NCI-H1092 treated with DMSO at 0.1 percent for 48 hours (cell line): ENCODE measurements at places on chromosomes 7 and 10.
A peak's percentile ranks its signal among the peaks of the same experiment; 100 is the strongest.

DNA sequence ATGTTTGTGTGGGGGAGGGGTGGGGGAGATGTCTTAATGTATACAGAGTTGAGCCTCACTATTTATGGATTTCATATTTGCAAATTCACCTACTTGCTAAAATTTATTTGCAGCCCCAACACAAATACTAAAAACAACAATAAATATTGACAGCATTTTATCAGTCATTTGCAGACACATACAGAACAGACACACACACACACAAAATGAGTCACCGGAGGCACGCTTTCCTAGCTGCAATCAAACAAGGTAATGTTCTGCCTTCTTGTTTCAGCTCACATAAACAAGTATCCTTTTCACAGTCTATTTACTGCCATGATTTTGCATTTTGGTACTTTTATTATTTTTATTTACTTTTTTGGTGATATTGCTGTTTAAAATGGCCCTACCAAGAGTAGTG, 88.5 kb downstream of the IPMK start:
- DNase-seq = no peak

DNA sequence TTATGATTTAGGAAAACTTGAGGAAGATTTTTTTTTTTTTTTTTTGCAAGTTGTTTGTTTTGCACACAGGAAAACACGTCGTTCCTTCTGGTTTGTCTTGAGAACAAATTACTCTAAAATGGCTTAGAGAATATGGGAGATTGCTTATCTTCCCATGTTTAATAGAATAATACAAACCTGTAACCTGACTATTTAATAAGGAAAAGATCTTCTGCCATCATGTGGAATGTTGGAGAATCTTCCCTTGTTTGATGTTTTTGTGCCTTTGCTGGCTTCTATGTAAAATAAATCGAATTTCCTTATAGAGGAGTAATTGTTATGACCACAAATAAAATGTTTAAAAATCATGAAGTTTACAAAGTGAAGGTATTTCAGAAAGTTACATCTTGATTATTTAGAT, 818.8 kb downstream of the GATA3 start:
- no peak for DNase-seq

DNA sequence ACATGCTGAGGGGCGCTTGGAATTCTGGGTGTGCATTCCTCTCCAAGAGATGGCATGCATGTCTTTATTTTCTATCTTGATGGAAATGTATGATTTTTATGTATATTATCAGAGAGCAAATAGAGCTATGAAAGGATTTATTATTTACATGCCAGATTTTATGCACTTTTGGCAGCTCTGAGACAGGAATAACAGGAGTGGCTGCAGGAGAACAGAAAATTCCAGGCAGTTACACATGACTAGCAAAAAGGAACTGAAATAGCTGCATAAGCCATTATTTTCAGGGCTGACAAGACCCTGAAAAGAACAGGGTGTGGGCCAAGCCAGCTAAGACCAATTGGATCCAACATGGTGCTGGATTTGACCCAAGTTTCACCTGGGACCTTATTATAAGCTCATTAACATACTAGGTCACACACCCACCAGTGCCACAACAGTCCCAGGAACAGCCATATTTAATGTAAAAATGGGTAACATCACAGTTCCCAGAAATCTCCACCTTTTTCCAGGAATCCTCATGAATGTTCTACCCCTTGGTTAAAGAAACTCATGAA, 43.2 kb upstream of the ACSL5 start:
- DNase-seq = no peak

- DNase-seq = no peak
Observed at GRCh38 chr7:46847126-46847525, 734.8 kb downstream of the TNS3 start.

GRCh38 chr7:64916-65341, 127.4 kb upstream of the FAM20C start:
- no peak for DNase-seq

GRCh38 chr10:96337106-96337505, 21.7 kb downstream of the OPALIN start:
- no peak for DNase-seq

- DNase-seq = no peak
Observed at GRCh38 chr10:113713640-113713982, 33.9 kb downstream of the CASP7 start.

DNA sequence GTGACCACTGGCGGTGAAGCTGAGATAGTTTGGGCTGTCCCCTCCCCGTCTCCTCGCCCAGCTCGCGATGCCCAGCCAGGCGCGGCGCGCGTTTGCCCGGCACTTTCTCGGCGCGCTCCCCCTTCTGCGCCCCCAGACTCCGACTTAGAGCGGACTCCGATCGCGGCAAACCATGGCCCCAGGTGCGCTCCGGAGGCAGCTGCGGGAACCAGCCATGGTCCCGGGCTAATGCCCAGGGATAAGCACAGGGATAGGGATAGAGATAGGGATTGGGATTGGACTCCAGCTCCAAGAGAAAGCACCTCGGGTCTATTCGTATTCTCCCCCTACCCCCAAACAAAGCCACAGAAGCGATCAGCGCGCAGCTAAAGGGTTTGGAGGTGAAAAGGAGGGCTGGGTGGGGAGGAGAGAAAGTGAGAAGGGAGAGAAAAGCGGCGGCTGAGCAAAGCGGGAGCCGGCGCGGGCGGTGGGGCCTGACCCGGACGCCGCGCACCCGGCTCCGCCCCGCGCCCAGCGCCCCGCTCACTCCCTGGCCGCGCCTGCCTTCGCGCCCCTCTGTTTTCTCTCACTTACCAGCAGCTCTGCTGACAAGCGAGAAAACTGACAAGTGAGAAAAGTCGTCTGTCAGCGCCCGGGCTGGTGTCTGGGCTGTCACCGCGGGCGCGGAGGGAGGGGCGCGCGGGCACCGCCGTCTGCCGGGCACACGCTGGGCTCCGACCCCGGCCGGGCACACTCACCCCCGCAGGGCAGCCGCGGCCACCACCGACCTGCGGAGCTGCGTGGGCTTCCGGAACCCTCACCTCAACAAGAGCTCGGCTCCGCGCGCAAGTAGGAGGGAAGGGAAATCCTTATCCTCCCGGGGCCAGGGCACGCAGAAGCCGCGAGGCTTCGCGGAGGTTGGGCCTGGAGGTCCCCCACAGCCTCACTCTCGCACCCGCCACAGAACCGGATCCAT, at the start of gene PDE1C:
PDE1C (minus strand) TSS at position 2 of the 955 bp plus-strand sequence.
- peak; percentile 61 for DNase-seq

DNA sequence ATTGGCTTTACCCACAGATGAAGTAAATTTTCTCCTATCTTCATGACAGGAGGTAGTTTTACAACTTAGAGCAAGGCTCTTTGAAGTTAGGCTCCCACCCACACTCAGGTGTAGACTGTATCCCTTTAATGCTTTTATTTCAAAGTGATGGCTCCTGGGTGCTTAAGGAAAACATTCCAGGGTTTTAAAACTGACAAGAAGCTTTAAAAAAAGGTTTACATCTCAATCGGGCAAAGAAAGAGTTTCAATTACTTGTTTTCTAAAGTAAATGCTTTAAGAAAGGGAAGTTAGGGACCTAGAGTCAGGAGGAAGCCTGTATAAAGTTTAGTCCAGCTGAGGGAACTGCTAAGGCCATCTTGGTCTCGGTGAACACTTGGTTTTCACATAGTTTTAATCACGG, 1153.8 kb upstream of the C7orf33 start:
- DNase-seq = no peak

GRCh38 chr7:46079421-46079820, 158.3 kb upstream of the IGFBP3 start:
- DNase-seq = no peak

DNA sequence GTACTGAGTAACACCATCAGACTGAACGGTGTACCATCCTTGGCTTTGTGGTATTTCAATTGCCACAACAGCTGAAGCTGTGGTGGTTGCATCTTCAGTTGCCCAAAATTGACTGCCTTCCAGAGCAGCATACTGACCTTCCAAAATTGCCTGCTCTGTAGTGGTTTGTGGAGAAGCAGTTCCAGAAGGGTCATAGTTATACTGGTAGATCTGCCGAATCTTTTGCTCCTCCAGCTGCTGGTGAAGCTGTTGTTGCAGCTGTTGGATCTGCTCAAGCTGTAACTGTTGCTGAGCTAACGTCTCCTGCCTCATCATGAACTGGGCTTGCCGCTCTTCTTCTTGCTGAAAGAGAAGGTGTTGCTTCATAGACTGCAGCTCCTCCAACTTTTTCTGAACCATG, 212.2 kb downstream of the PCLO start:
- DNase-seq = no peak

DNA sequence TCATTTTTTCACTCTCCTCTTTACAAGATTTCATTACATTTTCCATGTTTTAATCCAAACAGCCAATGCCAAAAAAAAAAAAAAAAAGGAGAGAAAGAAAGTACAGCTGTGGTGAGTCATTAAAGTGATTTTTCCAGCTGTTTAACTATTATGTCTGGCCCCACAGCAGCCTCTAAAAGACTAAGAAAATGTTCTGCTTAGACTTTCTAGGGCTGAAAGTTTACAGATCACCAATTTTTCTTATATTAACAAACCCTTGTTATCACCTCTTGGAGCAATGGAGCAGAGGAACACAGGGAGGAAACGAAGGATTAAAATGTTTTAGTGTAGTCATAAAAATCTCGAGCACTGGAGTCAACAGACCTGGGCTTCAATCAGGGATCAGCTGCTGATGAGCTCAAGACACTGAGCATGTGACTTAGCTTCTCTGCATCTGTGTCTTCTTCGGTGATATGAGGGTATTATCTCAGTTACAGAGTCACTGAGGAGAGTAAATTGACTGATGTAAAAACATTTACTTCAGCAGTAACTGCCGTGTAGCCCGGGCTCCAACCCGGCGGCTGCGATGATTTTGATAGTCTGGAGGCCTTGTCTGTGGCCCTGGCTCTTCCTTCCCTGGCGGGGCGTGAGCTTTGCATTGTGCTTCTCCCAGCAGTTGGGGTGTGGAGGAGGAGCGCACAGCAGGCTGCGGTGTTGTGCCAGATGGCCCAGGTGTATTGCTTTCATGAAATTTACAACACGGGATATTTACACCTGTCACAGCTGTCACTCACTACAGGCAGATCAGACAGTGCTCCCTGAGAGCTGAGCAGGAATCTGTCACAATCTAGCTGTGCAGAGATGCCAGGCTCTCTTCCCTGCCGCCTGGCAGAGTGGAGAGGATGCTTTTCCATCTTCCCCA, 298.3 kb upstream of the FZD8 start:
- DNase-seq = peak; percentile 2

DNA sequence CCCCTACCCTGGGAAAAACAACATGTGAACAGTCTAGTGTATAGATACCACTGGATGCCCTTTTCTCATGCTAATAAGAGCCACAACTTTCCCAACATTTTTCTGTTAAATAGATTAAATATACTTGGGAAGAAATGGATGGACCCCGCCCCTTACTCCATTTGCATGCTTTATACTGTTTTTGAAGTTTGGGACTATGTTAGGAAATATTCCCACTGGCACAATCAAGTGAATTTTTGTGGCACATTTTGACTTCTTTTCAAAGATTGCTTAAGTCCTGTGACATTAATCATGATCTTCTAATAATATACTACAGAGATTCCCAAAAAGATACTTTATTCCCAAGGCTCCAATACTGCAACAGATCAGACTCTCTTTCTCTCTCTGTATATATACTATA, 216.6 kb downstream of the TWIST1 start:
- DNase-seq = no peak

DNA sequence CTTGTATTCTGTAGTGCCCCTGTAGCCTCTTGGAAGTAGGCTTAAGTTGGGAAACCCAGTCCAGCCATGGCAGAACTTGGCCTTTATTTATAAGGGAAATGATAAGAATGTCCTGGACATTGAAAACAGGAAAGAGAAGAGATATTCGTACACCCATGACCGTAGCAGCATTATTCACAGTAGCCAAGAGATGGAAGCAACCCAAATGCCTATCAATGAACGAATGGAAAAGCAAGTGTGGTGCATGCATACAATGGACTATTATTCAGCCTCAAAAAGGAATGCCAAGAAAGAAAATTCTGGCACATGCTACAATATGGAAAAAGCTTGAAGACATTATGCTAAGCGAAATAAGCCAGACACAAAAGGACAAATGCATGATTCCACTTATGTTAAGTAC, 315.3 kb downstream of the CXCL12 start:
- DNase-seq = no peak

DNA sequence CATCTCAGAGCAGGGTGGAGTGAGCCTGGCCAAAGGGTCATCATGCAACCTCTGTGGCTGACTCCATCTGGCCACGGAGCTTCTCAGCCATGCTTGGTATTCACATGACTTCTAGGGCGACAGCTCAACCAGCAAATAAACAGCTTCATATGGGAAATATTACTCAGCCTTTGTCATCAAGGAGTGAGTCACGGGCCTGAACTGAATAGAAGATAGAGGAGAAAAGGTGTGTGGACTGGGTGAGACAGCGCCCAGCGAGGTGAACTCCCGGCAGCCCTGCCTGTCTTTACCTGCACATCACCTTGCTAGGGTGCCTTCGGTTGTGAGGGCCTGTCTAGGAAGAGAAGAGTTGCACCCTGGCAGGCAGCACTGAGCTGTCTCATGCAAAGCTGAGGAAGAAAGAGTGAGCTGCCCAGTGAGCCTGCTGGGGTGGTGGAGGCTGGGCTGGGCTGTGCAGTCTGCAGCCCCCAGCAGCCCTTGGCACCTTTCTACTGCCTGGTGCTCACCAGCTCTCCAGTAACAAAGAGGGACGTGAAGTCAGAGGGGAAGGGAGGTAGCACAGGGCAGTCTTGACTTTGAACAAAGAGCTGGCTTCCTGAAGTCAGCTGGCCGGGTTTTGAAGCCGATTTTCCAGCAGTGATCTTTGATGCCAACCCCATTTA, 114.2 kb downstream of the EGFR start:
- DNase-seq = no peak

- DNase-seq = no peak
Observed at GRCh38 chr10:97740613-97741012, 3.7 kb downstream of the ZFYVE27 start.

GRCh38 chr7:33905389-33906032, at the start of gene BMPER:
TSS of gene BMPER (plus strand) at chr7:33905539. CDS start at chr7:33905614, 75 bp downstream.
- DNase-seq = peak; percentile 76

DNA sequence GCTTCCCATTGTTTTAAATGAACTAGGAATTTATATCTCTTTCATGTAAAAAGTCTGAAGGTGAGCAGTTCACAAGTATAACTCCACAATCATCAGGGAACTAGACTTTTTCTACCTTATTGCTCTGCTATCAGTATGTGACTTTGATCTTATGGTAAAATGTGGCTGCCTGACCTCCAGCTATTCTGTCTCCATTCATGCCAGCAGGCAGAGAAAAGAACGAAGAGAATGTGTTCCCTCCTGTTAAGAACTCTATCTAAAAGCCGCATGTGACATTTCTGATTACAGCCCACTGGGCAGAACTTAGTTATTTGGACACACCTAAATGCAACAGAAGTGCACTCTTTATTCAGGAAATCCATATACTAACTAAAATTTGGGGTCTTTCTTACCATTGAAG, 102.8 kb upstream of the MBL2 start:
- DNase-seq = no peak
